ENCODE measurements at places on chromosomes 3 and 15. TPM values are rescaled to one million over a fixed set of nuclear protein-coding genes. Genes with fewer than 3 reads are reported as not detected.

TAMM41 gene
- total RNA-seq = 2.1 TPM

DNA sequence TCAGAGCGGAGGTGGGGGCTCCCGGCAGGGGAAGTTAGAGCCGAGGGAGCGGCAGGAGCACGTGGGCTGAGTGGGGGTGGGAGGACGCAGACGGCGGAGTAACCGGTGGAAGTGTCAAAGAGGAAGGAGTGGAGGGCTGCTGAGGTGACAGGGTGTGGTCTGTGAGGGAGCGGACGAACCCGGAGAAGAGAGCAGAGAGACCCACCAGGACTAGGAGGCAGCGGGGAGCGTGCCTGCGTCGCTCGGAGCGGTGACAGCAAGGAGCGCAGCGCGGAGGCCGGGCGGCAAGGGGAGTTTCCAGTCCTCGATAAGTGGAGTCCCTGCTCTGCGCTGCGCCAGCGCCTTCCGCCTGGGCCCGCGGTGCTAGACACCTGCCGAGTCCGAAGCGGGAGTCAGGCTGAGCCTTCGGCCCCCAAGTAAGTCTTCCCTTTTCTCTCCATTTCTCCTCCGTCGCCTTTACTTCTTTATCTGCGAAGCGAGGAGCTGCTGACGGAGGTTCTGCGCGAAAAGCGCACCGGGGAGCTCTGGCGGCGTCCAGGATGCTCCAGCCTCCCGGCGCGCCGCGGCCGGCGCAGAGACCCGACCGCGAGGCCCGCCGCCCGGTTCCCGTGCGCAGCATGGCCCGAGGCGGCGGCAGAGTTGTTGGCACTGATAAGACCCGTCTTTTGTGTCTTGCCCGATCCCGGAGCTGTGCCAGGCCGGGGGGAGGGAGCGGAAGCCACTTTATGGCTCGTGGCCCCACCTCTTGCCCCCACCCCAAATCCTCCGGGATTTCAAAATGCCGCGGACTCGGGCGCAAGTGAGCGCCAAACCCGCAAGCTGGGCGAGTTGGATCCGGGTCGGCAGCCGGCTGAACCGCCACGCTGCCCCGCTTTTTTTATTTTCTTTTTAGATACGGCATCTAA is 533.0 kb upstream of the SEMA6D start:
- no peak overlapping the region for H3K27ac ChIP-seq
- no peaks in the 10 kb centered on the region for H3K36me3 ChIP-seq
- H3K4me1 ChIP-seq = no peaks in the 10 kb centered on the region
- H3K4me3 ChIP-seq = peak overlapping the region; percentile 56

DNA sequence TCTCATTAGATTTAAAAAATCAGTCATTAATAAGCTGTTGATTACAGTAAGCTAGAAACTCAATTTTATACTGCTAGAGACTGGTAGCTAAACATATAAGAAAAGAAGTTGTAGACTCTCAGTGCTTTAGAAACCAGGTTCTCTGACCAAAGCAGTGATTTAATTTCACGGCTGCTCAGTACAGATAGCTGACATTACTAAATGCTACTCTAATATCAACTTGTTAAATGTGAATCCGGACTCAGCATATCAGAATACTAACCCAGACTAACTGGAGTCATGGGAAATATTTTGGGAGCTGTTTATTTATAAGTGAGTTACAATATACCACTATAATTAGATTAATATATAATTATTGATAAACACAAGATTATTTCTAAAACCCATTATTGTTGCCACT is 80.4 kb downstream of the NEDD4 start:
- H3K4me3 ChIP-seq = peak overlapping the region; percentile 63
- no peak for DNase-seq
- H3K4me1 ChIP-seq = peaks cover 23% of the 10 kb centered on the region
- no peaks in the 10 kb centered on the region for H3K36me3 ChIP-seq
- H3K27ac ChIP-seq = peak overlapping the region; percentile 90

DLL4 gene
- 5.9 TPM for total RNA-seq

CD86 gene
- total RNA-seq = 1.5 TPM
